ENCODE measurements at places on chromosomes 5 and 9.

GRCh38 chr5:22985446-22985845 lies 132.3 kb upstream of the CDH12 start:
- DNase-seq = no peak

DNA sequence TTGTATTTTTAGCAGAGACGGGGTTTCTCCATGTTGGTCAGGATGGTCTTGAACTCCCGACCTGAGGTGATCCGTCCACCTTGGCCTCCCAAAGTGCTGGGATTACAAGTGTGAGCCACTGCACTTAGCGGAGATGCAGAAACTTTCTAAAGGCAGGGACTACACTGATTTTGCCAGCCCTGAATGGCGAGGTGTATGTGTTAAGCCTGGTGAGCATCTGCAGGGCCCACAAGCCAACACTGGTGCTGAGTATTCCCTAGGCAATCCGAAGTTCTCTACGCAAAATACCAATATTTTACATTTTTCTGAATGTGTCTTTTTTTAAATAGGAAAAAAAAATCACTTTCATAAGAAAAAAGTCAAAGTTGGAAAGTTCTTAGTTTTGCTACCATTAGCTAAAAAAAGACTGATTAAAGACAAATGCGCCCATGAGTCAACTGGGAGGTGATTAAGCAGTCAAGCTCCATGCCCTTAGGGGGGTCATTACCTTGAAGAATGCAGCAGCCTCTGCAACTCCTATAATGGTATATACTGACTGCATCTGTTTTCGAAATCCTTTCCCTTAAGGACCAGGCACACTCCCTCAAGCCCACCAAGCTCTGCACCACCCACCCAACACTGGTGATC lies 502.8 kb downstream of the BNC2 start:
- DNase-seq = no peak

GRCh38 chr5:78753093-78753531 lies 104.5 kb upstream of the LHFPL2 start:
- no peak for DNase-seq

GRCh38 chr9:97501177-97501971 lies at the start of gene TMOD1:
Gene TMOD1, plus strand, starts transcription at chr9:97501666. Its CDS starts 22,523 bp downstream, at chr9:97524189.
- no peak for DNase-seq

- no peak for DNase-seq
Measured at GRCh38 chr5:116459301-116459700, 115.3 kb downstream of the SEMA6A start.

- DNase-seq = no peak
Measured at GRCh38 chr9:79699479-79699878, 127.7 kb downstream of the TLE4 start.

DNA sequence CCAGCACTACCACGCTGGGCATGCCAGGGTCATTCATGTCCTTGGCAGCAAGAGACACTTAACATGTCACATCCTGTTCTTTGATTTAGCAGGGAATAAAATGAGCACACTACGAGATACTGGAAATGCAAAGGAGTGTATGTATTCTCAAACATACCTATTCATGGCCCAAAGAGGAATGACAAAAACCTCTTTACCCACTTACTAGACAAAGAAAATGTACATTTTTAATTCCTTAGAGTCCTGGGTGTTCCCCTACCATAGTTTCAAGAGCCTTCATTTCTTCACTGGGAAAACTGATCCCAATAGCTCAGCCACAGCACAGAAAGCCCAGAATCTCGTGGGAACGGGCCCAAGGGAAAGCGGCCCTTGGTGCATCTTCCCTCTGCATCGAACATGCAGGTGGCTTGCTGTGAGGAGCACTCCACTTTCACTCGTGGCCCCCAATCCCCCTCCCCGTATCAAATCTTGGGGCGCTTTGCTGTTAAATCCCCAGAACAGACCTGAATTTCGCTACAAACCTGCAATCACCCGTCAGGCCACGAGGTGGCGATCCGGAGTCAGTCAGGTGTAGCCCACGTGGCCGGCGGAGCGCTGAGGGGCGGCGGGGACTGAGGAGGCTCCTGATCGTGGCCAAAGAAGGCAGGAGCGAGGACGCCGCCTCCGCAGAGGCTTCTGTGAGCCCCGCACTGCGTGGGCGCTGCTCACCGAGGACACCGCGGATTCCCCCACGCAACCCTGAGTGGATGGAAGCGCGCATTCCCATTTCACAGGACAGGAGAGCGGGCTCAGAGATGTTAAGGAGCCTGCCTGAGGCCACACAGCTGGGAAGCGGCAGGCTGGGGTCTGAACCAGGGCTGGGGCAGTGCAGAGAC lies 91.4 kb downstream of the LMX1B start:
- peak; percentile 71 for DNase-seq

- DNase-seq = no peak
Measured at GRCh38 chr9:74493512-74493911, 3.6 kb upstream of the RORB start.
